ENCODE measurements at places on chromosomes 5 and 9.
A peak's percentile ranks its signal among the peaks of the same experiment; 100 is the strongest.

DNA sequence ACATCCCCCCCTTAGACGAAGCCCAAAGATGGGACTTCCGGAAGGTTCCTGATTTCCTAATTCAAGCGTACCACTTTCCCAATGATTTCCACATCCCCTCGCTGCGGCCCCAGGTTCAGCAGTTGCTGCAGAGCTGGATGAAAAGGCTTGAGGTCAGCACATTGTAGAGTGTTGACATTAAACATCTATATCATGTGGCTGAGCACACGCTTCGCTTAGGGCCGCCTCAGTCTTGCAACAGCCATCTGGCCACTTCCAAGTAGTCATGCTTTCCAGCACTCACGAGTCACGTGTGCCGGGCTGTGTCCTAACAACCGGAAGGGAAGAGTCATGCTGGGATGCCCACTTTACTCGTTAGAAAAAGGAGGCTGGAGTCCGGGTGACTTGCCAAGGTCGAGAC, 340.6 kb upstream of the IRX4 start:
- no peak for DNase-seq

DNA sequence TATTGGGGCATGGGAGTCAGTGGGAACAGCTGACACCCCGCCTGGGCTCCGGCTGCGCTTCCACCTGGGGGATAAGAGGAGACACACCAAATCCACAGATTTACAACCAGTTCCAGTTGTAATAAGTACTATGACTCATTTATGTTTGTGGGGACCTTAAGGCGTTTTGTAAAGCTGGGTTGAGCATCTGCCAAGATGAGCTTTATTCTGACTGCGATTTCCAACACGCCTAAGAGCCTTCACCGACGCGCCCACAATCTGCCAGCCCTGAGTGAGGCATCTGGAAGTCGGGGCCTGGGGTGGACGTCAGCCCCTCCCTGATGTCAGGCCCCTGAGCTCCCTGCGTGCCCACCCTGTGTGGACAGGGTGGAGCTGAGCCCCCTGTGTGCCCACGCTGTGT, 14.3 kb upstream of the LHX3 start:
- peak; percentile 77 for DNase-seq

GRCh38 chr5:392431-392988, 50.5 kb upstream of the EXOC3 start:
- peak; percentile 48 for DNase-seq

- peak; percentile 22 for DNase-seq
These were observed 72.4 kb upstream of the MPDZ start for GRCh38 chr9:13351778-13352386.

DNA sequence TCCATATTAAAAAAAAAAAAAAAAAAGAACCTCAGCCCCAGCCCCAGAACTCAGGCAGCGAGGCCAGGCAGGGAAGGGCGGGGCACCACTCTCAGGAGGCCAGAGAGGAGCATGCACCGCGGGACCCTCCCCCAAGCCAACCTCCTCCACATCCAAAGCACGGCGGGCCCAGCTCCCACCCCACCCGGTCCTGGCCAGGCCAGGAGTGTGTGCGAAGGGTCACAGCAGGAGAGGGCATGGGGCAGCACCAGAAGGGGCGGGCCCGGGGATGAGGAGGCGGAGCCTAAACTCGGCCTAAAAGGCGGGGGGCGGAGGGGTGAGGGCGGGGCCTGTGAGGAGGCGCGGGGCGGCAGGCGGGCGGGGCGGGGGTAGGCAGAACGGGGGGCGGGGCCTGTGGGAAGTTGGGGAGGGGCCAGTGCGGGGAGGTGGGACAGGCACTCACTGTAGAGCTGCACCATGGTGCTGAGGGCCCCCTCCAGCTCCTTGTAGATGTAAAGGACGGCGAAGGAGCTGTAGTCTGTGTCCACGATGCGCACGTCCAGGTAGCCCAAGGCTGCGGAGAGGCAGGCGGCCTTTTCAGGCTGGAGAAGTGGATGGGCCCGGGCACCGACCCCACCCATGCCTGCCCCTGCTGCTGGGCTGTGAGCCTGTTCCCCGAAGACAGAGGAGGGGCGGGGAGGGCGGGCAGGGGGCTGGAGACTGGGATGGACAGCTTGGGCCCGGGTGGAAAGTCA, 1.2 kb downstream of the LCN15 start:
- no peak for DNase-seq

DNA sequence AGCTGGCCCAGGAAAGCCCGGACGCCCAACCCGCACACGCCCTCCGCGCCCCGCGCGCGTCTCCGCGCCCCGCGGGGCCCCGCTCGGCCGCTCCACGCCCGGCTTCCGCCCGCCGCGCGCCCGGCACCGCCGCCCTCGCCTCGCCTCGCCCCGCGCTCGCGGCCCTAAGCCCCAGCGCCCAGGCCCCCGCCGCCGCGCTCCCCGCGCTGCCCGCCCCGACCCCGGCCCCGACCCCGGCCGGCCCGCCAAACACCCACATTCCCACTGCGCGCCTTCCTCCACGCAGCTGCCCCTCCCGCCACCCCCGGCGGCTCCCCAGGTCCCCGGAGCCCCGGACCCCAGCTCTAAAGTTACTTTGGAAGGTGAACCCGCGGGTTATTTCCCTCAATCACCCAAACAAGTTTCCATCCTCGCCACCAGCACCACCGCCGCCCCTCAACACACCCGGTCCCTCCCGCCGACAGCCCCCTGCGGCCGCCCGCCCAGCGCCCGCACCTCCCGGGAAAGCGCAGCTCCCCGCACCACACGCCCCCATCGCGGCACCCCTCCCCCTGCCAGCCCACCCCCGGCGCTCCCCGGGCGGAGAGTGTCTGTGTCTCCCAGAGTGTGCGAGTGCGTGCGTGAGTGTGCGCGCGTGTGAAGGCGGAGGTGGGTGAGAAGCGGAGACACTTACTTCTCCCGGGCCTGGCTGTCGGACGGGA, 439 bp downstream of the SSBP2 start:
- no peak for DNase-seq

- peak; percentile 77 for DNase-seq
These were observed 565.3 kb upstream of the ZNF608 start for GRCh38 chr5:125311743-125312142.

- DNase-seq = no peak
These were observed 418.3 kb upstream of the CLINT1 start for GRCh38 chr5:158277276-158277675.

GRCh38 chr5:9063615-9064245, 482.1 kb downstream of the SEMA5A start:
- no peak for DNase-seq

GRCh38 chr9:38692707-38693106, 27.2 kb downstream of the FAM240B start:
- no peak for DNase-seq

DNA sequence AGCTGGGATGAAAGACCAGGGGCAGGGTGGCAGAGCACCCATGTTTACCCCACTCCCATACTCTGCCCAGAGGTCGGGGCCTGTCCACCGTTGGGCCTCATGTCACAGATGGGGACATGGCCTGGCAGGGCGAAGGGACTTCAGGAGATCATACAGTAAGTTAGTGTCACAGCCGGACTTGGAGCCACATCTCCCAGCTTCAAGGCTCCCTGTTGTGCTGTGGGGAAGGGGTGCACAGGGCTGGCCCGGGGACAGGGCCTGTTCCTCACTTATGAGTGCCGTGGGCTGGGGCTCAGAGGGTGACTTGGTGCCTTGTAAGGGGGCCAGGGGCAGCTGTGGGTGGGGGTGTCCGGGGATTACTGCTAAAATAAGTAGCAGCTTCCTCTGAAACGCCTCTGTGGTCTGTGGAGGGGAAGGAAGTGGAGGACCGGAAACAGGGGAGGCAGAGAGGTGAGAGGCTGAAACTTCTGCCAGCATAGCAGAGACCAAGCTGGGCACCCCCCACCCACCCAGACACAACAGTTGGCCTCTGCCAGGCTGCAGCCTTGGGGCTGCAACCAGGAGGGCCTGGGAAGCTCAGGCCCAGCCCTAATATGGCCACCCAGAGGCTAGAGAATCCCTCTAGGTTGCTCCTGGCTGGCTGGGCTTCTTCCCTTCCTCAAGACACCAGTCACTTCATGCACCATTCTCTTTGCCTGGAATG, 41.1 kb upstream of the NEK6 start:
- no peak for DNase-seq

- no peak for DNase-seq
These were observed 14.9 kb downstream of the GLDC start for GRCh38 chr9:6630502-6631206.

- no peak for DNase-seq
These were observed 2.0 kb upstream of the KDM3B start for GRCh38 chr5:138350563-138350890.

- peak; percentile 85 for DNase-seq
These were observed 365.9 kb downstream of the DMAC1 start for GRCh38 chr9:7433508-7434292.

DNA sequence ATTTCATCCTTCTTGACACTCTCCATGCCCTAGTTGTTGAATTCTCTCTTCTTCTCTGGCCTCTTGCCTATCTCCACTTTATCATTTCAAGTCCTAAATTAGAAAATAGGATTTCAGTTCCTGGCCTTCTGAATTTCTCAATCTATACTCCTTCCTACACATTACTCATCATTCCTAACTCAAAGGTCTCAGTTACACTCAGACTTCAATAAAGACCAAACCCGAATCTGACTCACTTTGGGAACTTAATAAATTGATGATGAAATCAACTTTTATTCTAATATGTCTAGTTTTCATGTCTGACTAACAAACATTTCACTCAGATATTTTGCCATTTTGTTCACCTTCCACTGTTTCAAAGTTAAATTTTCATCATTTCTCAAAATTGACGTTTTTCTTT, 113.6 kb upstream of the TSLP start:
- peak; percentile 93 for DNase-seq

DNA sequence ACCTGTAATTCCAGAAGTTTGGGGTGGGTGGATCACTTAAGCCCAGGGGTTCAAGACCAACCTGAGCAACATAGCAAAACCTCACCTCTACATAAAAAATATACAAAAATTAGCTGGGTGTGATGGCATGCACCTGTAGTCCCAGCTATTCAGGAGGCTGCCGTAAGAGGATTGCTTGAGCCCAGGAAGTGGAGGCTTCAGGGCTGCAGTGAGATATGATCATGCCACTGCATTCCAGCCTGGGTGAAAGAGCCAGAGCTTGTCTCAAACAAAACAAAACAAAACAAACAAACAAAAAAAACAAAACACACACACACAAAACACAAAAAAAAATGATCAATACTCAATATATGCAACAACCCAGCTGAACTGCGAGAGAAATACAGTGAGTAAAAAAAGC, 29.5 kb upstream of the TRIM14 start:
- no peak for DNase-seq

- no peak for DNase-seq
These were observed 53.4 kb upstream of the KCNN2 start for GRCh38 chr5:114308508-114308907.

DNA sequence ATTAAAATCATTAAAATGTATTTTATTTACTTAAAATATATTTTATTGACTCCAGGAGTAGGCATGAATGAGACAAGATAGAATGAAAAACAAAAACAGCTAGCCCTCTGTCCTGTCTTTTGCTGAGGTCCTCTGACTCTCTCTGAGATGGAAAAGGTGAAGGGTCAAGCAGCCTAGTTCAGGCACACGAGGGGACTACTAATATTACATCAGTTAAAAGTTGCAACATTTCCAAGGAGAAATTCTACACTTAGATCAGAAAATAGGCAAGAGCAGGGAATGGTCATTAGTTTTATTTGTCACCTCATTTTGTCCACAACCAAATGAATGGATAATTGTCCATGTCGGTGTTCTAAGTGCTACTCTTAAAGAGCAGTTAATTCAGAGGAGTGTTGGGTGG, 148.5 kb downstream of the CDH10 start:
- no peak for DNase-seq

- no peak for DNase-seq
These were observed 15.2 kb upstream of the NEK6 start for GRCh38 chr9:124242331-124243194.

DNA sequence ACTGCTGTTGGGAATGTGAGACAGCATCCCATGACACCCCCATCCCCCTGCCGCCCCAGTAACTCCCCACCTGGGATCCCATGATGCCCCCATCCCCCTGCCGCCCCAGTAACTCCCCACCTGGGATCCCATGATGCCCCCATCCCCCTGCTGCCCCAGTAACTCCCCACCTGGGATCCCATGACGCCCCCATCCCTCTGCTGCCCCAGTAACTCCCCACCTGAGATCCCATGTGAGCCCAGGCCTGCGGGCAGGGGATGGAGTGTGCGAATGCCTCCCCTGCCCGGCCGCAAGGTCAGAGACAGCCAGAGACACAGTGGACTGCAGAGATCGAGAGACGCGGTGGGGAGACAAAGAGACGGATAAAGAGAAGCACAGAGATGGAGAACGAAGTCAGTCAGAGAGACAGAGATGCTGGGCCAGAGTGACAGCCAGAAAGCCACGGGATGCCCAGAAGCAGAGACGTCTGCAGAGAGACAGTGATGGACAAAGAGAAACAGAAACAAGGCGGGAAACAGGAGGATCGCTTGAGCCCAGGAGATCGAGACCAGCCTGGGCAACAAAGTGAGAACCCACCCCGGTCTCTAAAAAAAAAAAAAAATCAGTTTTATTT, 992 bp downstream of the SH2D3C start:
- DNase-seq = no peak

DNA sequence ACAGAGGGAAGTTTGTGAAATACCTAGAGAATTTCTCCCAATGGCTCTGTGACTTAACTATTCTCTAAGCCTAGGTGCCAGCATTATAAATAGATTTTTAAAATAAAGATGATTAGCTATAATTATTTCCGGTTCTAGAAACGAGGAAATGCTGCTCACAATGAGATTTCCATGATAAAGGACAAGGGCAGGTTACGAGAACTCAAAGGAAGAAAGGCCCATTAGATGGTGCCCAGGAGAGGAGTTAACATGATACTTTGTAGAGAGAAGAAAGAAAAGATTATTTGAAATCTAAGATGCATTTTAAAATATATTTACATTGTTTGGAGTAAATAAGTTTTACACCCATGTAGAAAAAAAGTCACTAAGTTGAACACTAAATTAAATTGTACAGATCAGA, 538.3 kb upstream of the PTGER4 start:
- DNase-seq = no peak

GRCh38 chr9:77475641-77476473, 172.3 kb downstream of the GNA14 start:
- DNase-seq = no peak

GRCh38 chr9:98944057-98944733, 488 bp downstream of the COL15A1 start:
- DNase-seq = peak; percentile 19

- no peak for DNase-seq
These were observed 35.9 kb downstream of the KIF2A start for GRCh38 chr5:62341783-62342475.

- DNase-seq = no peak
These were observed 19.7 kb downstream of the C7 start for GRCh38 chr5:40928886-40929448.

GRCh38 chr9:117725426-117725887, 21.3 kb downstream of the TLR4 start:
- no peak for DNase-seq

GRCh38 chr5:172694541-172694940, 53.5 kb downstream of the NEURL1B start:
- DNase-seq = no peak

- DNase-seq = no peak
These were observed 8.6 kb downstream of the HAVCR2 start for GRCh38 chr5:157100140-157100679.

GRCh38 chr5:175828651-175829050, 42.7 kb upstream of the CPLX2 start:
- no peak for DNase-seq

Measured in mammary epithelial cell (primary cell).